HT1080 (cell line): ENCODE measurements at places on chromosomes 13 and 19.

DNA sequence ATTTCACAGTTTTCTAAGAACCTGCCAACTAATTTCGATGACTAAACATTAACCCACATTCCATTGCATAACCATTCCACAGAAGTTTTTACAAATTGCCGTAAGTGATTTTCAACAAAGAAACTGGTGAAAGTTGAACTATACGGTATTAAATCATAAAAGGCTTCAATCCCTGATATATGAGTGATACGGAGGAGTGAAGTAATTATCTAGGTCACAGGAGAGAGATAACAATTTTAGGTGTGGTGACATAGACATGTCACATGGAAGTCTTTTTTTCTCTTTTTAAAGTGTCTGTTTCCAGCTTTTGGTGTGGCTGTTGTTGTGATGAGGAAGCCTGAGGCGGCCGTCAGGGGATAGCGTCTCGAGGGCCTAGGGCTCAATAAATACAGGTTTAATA is 29.4 kb downstream of the TBC1D4 start:
- no peak for DNase-seq

GRCh38 chr13:51425410-51426042 is 27.3 kb downstream of the INTS6 start:
- DNase-seq: no peak

DNA sequence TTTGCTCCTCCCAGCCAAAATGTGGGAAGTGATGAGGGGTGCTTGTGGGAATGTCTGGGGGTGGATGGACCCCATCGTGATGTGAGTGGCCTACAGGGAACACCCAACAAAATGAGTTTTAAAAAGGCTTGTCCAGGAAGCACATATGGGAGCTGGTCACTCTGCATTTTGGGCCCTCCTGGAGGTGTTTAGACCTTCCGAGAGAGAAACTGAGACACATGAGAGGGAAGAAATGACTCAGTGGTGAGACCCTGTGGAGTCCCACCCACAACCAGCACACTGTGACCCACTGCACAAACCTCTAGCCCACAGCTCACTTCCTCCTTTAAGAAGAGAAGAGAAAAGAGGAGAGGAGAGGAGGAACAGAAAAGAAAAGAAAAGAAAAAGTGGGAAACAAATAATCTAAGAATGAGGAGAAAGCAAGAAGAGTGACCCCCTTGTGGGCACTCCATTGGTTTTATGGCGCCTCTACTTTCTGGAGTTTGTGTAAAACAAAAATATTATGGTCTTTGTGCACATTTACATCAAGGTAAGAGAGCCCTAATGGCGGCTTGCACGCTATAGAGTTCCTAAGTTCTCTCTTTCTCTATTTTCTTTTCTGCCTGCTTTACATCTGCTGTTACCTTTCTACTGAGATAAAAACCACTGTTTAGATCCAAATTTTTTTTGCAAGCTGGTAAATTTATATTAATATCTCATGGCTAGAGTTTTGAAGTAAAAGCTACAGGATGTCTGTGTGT is 13.3 kb upstream of the LILRB1 start:
- no peak for DNase-seq

GRCh38 chr19:40783711-40784110 is 5.7 kb downstream of the RAB4B start:
- DNase-seq: no peak

GRCh38 chr13:106113796-106114195 is 421.7 kb downstream of the EFNB2 start:
- DNase-seq: no peak

GRCh38 chr19:39104186-39104596 is 20.0 kb downstream of the ACP7 start:
- no peak for DNase-seq

DNA sequence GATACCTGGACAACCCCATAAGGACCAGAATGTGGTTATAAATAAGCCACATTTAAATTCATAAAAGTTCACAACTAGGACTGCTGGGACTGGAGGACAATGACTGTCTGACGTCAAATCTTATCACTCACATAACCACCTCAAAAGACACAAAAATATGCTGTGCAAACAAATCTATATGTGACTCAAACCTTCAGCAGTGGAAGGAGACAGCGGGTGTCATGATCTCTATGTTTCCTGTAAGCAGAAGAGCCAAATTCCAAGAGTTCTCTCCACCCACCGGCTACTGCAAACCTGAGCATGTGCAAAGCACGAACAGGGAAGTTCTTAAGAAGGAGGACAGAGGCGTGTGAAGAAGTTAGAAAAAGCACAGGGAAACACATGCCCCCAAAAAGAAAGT is 113.2 kb downstream of the MYCBP2 start:
- peak; percentile 68 for DNase-seq

- DNase-seq: peak; percentile 80
These were observed 47.4 kb downstream of the COG3 start for GRCh38 chr13:45512098-45512496.

GRCh38 chr13:34070544-34071303 is 252.8 kb downstream of the RFC3 start:
- DNase-seq: no peak

DNA sequence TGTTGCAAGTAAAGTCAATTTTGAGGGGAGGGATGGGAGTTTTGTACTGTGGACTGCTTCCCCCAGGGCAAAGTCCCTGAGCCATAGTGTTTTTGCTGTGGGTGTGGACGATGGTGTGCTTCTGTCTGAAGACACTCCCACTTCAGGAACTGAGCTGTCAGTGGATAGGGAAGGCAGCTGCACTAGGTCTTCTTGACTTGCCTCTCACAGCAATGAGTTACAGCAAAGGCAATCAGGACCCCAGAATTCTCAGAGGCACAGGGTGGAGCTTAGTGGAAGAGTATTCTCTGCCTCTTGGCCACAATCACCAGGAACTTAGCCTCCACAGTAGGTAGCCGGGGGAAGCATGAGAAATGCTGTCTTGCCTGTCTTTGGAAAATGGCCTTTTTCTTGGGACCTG is 1416.6 kb upstream of the MIR17HG start:
- DNase-seq: no peak

- DNase-seq: no peak
These were observed 3.9 kb upstream of the LRRC63 start for GRCh38 chr13:46207828-46208227.

DNA sequence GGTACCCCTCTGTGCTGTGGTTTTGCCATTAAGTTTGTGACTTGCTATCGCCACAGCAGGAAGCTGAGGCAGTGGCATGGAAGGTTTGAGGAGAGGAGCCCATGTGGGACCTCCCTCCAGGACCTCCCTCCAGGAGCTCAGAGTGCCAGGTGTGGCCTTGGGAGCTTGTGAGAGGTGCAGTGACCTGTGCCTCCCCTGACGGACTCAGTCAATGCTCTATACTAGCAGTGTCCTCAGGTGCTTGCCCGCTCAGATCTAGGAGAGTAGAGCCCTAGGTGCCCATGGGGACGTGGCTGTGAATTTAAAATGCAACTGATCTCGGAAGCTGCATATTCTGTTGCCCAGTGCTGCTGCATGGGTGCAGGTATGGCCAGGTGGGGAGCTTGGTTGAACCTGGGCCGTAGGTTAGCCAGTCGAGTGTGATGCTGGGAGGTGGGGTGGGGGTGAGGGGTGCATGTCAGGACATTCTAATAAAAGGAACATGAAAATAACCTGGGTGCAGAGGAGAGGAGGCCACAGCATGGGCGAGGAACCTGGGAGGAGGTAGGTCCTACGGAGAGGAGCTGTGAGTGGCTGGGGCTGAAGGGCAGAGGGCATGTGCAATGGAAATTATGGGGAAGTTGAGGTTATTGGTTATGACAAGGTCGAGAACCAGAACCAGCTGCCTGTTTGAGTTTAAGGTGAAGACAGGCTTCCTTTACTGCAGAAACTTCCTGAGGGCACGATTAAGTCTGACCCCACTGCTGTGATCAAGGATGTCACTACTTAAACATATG is 41.6 kb downstream of the TEX29 start:
- no peak for DNase-seq

DNA sequence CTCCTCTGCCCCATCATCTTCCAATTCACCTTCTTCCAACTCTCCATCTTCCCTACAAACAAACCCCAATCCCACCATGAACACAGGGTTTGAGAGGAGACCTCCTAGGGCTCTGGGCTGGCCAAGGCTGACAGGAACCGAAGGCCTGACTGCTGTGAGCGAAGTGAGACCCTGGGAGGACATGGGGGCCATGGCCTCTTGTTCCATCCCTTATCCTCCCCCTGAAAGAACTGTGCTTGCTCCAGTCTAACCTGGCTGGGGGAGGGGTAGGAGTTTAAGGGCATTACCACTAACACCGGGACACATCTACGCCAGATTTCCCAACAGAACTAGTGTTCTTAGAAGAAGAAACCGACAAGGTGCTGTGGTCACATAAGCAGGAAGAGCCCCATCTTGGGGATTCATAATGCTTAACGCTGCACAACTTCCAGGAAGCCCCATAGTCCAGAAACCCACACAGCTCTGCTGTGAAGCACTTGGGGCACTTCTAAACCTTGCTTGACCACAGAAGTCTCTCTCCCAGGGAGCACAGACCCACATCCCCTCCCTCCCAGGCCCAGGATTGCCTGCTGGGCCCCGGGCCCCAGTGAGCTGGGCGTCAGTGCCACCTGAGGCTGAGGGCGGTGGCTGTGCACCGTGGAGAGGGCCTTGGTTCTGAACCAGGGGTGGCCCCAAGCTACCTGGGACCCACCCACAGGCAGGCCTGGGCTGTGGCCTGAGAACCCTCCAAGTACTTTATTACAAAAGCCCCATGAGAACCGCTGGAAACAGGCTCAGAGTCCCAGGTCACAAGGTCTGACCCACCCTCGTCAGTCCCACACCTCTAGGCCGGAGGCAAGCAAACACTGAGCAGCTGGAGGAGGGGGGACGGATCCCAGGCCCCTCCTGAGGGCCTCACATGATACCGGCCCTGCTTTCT is 18.8 kb downstream of the ZC3H4 start:
- DNase-seq: no peak

- no peak for DNase-seq
These were observed 32.5 kb downstream of the BRD4 start for GRCh38 chr19:15299568-15300409.

GRCh38 chr19:5693195-5694166 is 3.4 kb downstream of the RPL36 start:
- DNase-seq: peak; percentile 34

DNA sequence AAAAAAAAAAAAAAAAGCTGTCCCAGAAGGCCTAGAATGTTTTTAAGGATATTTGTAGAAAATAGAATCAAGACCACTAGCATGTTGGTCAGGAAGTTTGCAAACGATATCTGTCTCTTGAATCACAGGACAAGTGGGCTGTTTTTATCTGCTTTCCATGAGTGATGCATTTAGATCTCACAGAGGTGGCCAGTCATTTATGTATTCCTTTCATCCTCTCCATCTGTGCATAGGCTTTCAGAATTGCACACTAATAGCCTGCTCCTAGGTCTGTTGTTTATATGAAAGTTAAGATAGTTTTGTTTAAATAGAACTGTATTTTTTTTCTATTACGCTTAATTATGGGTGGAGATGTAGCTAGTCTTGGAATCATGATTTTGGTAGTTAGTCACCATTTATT is 289.5 kb downstream of the SHISA2 start:
- no peak for DNase-seq

GRCh38 chr13:112171570-112171965 is 104.6 kb downstream of the SOX1 start:
- DNase-seq: no peak

- DNase-seq: no peak
These were observed 2.5 kb downstream of the RAX2 start for GRCh38 chr19:3769494-3769893.

DNA sequence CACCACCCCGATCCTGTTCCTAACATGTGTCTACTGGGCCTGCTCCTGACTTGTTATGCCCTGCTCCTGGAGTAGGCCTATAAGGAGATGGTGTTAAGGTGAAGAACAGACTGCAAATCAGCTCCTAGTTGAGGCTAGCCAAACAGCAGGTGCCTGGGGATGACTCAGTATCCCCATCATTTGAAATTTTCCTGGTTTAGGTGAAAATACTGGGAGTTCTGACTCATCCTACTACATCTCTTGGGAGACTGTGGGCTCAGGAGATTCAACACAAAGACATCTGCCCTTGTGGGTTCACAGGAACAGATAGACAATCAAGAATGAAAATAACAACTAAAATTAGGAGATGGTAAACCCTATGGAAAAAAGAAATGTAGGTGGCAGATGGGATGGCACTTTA is 41.2 kb downstream of the BRD4 start:
- peak; percentile 42 for DNase-seq

DNA sequence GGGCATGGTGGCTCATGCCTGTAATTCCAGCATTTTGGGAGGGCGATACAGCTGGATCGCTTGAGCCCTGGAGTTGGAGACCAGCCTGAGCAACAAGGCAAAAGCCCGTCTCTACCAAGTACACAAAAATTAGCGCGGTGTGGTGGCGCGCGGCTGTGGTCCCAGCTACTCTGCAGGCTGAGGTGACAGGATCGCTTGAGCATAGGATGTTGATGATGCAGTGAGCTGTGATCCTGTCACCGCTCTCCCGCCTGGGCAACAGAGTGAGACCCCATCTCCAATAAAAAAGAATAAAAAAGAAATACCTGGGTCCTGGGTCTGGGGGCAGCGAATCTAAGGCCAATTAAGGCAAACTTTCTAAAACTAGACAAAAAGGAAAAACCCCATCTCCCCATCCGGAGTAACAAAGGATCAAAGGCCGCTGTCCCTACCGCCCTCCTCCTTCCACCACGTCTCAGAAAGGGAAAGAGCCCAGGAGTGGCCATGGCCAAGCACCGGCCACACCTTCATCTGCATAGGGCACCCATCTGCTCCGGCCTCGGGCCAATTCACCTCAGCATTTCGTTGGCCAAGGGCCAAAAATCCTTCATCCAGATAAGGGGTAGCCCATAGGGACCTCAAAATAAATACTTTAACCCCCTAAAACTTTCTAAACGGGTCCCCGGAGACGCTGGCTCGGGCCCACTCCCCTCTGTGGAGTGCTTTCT is 851 bp downstream of the ZNF320 start:
- DNase-seq: no peak

DNA sequence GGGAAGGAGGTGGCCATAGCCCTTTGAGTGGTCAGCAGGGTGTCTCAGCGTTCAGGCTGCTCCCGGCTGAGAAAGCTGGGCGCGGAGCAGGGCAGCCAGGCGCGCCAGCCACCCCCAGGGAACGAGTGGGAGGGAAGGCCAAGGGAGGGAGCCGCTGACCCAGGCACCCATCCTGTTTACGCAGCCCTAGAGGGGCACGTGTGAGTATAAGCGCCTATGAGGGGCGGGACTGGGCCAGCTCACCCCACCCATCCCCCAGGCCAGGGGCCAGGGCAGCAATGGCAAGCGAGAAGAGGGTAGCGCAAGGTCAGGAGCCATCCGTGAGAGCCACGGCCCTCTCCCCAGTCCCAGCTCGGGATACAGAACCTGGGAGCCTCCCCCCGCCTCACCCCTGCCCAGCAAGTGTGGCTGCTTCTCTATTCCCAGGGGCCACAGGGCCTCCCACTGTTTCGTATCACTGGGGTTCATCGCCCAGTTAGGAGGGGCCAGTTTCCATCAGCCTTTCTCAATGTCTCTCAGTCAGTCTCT is 897 bp upstream of the DMKN start:
- no peak for DNase-seq

DNA sequence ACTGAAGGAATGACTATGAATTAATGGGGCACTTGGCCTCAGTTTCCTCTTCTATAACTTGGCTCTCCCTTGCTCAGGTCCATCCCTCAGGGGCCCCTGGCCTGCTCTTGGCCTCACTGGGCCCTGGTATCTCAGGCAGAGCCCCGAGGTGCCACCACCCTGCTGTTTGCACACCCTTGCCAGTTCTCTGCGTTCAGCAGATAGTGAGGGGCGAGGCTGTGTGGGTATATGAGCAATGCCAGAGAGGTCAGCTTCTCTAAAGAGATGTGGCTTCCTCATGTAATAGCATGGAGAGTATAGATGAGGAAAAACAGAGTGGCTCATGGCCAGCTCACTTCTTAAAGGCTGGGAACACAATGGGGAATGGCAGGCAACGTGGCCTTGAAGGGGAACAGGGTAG is 76.1 kb downstream of the CYSLTR2 start:
- DNase-seq: no peak

GRCh38 chr19:1343041-1343440 is 40.7 kb upstream of the NDUFS7 start:
- no peak for DNase-seq
